Activated T-cell treated with anti-CD3 and anti-CD28 coated beads for 4 hours (primary cell): ENCODE measurements at places on chromosomes 1 and 21.

DNA sequence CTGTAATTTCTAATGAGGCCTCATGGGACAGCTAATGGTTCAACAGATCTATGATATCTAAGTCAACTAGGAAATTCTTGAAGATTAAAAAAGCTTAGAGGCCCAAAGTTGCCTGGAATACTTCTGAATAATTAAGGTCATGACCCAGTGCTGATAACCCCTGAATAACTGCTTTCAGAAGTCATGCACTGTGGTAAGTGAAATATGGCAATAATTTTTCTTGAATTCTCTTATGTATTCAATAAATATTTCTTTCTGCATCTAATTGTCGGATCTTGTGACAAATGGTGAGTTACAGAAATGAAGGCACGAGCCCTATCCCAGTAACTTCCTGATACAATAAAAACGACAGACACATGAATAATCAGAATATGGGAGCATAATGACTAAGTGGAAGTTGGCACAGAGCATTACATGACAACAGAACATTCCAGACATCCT lies 219.3 kb upstream of the GREM2 start:
- no peak for DNase-seq

- DNase-seq, result no peak
Observed at GRCh38 chr1:185567440-185567839, 166.8 kb upstream of the HMCN1 start.

DNA sequence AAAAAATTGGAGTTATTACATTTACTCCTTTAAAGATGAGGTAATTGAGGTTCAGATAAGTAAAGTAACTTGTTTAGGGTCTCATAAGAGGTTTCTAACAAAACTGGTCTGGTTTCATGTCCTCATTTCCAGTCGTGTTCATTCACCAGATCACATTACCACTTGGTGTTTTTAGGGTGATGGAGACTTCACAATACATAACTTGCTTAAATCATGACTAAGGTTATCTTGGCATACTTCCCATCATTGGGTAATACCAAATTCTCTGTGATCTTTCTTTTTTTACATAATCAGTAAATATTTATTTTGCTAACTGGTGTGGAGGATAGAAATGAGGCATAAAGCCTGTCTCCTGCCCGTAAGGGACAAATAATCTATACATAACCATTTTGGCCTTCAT lies 31.6 kb upstream of the RPTN start:
- no peak for DNase-seq

DNA sequence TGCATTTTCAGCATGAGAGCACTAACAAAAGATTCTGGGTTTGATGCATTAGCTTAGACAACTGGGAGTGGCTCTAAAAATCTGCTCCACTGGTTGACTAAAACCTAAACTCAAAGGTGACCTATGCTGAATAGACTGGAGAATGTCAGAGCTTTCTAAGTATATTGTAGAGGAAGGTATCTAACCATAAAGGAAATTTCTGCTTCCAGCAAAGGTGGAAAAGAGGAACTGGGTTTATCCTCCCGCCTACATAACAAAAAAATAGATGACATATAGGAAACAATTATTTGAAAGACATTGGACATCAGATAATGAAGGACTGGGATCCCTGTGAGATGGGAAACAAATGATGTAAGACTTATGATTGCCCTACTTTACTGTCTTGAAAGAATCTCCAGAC lies 35.8 kb upstream of the CR2 start:
- no peak for DNase-seq

DNA sequence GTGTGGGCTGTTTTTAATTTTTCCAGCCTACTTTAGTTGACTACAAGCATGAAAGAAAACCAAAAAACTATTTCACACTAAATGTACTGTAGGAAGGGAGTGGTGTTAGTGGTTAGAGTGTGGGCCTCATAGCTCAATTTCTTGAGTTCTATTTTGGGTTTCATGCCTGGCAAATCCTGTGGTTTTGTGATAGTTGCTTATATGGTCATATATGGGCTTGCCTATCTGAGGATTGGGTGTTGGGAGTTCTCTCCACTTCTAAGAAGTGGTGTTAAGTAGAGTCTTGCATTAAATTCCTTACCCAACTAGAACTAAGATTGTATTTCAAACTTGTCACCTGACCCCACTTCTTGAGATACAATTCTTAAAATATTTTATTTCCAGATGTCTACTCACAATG lies 37.8 kb upstream of the COL11A1 start:
- no peak for DNase-seq

DNA sequence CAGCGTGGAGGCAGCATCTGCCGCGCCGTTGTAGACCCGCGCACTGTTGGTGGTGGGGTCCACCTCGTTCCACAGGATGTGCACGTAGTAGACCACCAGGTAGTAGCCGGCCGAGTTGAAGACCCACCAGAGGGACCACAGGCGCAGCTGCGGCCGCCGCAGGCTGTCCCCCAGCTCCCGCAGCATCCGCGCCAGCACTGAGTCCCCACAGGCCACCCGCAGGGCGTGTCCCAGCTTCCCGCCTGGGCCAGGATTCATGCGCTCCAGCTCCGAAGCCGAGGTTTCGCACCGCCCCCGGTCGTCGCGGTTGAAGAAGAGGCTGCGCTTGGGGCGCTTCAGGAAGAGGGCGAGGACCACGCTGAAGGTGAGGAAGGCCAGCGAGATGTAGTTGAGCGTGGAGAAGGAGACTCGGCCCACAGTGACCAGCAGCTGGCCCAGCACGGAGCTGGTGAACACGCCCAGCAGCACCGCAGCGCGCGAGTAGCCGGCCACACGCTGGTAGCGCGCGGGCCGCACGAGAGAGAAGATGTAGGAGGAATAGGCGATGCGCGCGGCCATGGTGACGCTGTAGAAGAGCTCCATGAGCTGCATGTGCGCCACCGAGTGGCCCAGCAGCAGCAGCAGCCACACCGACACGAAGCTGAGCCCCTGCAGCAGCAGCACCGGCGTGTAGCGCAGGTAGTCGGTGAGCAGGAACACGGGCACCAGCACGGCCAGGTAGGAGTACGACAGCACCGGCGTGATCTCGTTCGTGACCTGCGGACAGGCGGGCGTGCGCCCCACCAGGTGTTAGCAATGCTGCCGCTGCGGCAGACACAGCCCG lies 10.6 kb downstream of the SLC19A1 start:
- DNase-seq, result no peak
